Lung (tissue), 17 donors: ENCODE measurements at places on chromosomes 6 and 20.

DNA sequence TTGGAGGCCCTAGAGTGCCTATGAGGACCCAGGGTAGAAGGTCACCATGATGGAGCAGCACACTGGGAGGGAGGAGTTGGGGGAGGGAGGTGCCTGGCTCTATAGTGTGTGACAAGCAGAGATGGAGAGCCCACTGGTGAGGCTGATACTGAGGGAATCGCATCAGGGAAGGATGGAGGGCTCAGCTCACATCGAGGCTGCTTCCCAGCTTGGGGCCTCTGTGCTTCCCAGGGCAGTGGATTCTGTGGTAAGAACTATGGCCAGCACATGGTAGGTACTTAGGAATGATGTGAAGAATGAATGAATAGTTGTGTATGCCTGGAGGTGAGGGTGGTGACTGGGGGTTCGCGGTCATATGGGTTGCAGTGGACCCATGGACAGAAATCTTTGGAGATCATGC is 1.3 kb upstream of the EPB41L1 start:
- DNase-seq: no peak

GRCh38 chr20:9062066-9062465 is 6.8 kb upstream of the PLCB4 start:
- DNase-seq: no peak

DNA sequence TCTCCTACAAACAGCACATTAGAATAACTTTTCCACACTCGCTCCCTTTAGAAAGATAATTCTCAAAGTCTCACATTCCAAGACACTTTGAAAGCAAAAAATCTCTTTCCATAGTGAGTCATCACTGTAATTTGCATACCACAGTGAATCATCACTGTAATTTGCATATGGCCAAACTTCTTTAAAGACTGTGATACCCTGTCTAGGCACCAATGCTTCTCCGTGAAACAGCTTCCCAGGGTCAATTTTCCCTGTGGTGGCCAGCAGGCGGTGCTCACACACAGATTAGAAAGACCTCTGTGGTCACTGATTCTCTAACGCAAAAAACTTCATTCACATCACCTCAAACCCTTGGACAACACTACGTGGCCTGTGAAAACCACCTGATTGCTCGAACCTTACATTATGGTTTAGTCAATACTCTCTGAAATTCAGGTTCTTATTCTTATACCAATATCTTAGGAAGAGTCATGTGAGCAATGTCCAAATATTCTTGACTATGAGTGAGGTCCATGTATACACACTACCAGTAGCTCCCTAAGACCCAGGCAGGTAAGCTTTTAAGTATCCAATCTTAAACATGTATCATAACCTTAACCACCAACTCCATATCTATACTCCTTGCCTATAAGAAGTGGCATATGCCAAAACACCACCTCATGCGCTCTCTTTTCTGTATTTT is 78.5 kb upstream of the PHACTR1 start:
- peak; percentile 17 for DNase-seq

- no peak for DNase-seq
Observed at GRCh38 chr6:90545448-90545847, 41.4 kb downstream of the MAP3K7 start.

DNA sequence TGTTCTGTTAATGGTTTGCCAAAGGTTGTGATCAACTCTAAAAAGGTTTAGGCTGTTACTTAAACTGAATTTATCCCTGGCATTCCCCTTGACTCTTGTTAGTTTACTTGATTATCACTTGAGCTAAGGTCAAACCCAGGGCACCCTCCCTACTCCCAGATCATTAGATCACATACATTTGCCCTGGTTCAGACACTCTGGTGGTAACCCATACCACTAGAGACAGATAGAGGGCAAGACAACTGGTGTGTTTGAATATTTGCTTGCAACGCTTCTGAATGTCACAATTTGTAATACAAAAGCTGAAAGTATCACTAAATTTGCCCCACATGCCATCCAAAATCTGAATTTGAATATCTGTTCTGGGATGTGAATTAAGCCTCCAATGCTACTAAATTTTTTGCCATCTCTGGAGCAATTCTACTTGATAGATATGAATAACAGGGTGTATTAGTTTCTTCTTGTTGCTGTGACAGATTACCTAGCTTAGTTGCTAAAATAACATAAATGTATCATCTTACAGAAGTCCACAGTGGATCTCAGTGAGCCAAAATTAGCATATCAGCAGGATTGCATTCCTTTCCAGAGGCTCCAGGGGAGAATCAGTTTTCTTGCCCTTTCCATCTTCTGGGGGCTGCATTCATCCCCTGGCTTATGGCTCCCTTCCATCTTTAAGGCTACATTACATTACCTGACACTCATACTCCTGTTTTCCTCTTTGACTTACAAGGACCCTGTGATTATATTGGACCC is 45.4 kb downstream of the FIG4 start:
- DNase-seq: no peak

DNA sequence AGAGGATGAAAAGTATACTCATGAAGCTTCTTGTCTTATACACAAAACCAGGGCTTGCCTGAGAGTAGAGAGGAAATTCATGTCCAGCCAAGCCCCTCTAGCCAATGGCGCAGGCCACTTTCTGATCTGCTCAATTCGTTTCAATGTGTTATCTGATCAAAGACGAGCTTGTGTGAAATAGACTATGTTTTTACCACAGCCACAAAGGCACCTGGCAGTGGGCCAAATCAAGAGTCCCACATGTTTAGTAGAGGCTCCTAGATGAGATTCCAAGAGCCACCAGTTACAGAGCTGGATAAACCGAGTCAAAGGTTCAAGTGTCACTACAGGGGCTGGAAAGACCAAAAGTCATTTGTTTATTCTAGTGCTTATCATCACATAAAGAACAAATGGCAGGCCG is 34.9 kb downstream of the GPLD1 start:
- no peak for DNase-seq

GRCh38 chr6:103277936-103278335 is 1581.8 kb downstream of the HACE1 start:
- no peak for DNase-seq

DNA sequence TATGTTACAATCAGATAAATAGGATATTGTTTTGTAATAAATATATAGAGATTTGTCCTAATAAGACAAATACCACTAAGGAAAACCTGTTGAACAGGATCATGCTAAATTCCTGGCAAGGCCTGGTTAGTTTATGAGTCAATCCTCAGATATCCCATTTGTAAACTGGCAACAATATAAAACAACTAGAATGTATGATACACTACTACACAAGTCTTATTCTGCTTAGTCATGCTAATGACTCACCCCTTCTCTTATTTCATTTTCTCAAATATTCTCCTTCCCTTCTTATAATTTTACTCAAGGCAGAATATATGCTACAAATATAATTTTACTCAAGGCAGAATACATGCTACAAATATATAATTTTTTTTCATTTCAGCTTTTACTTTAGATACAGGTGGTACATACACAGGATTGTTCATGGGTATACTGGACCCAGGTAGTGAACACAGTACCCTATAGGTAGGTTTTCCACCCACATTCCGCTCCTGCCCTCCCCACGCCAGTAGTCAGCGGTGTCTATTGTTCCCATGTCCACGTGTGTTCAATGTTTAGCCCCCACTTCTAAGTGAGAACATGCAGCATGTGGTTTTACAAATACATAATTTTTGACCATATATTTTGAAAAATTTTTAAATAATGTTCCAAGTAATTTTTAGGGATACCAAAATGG is 6.3 kb downstream of the OSER1 start:
- no peak for DNase-seq

DNA sequence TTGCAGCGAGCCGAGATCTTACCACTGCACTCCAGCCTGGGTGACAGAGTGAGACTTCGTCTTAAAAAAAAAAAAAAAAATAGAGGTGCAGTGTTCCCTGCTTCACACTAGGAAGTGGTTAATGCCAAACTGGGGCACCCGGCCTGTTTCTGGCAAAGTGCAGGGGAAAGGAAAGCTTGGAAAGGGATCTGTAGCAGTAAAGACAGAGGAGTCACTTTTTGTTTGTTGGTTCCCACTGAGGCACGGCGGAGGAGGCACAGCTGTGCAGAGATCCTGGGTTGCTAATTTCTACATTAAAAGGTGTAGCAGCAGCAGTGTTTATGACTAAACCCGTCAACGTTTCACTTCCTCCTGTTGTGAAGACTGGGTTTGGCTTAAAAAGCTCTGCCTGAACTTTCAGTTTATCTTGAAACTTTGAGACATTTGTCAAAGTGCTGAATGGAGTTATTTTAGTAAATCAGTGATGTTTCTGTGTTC is 125.6 kb downstream of the CARMIL1 start:
- DNase-seq: no peak

DNA sequence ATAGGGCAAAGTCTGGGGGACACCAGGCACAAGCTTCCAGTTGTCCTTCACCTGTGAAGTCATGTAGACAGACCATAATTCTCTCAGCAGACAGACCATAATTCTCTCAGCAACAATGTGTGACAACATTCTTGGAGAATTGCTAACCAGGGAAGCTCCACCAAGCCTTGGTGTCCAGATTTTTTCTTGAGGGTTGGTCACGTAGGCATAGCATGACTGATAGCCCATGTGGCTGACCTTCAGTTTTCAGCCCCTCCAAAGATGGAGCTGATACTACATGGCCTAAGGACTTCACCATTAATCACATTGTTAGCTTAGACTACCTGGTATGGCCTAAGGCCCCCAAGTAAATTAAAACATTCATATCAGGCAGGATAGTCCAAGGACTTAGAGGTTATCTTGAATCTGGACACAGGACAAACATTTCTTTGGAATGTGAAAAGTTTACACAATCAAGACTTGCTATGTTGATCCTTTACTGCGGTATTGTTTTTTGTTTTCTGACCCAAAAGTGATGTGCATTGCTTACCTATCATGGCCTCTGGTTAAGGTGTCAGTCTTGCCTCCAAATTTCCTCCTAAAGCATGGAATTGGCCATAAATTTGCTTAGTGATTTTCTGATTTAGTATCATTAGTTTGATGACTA is 76.9 kb downstream of the CEP57L1 start:
- DNase-seq: no peak
